ENCODE measurements at places on chromosomes 5 and 9.
A peak's percentile ranks its signal among the peaks of the same experiment; 100 is the strongest.

GRCh38 chr5:35884191-35884769 lies 27.6 kb downstream of the IL7R start:
- no peak for DNase-seq

DNA sequence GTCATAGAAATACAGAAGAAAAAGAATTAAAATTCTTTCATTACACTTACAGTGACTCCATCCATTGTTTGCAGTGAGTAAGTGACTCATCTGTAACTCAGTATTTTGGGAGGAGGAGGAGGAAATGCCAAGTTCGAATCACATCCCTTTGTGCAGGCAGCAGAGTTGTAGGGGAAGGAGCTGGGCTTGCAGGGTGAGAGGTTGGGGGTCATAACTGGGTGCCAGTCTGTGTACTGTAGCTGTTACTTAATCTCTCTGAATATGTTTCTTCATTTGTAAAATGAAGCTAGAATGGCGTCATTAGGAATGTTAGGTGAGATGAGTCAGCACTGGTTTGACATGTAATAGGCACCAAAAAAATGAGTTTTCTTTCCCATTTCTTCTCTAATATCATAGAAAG lies 235.7 kb upstream of the ADAMTSL1 start:
- no peak for DNase-seq

GRCh38 chr5:134097211-134097749 lies 17.2 kb upstream of the TCF7 start:
- no peak for DNase-seq

- no peak for DNase-seq
Observed at GRCh38 chr5:28414619-28415018, 1376.2 kb upstream of the CDH9 start.

GRCh38 chr5:91419571-91420537 lies 36.7 kb upstream of the ARRDC3 start:
- DNase-seq: peak; percentile 57

- DNase-seq: no peak
Observed at GRCh38 chr9:132745756-132746709, 75.8 kb downstream of the GTF3C4 start.

DNA sequence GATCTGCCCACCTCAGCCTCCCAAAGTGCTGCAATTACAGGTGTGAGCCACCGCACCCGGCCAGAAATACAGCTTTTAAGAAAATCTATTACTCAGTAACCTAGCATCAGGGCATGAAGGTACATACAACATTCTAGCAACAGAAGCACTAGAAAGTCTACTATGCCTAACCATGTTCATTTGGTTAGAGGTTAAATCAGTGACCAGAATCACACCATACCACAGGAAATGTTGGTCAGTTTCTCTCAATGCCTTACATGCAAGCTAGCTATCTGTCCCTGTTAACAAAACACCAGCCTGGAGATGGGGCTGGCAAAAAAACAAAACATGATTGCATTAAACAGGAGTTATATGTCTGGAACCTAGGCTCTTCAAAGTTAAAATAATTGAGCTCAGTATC lies 104.1 kb downstream of the STRBP start:
- no peak for DNase-seq

DNA sequence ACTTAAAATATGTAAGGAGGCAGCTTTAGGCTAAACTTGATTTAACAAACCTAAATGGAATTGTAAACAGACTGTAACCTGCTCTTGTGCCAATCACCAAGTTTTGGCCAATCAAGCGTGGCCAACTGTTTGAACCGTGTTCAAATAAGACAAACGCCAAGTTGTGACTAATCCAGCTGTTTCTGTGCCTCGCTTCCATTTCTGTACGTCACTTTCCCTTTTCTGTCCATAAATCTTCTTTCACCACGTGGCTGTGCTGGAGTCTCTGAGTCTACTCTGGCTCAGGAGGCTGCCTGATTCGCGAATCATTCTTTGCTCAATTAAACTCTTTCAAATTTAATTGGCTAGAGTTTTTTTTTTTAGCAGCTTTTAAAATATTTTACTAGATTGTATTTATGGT lies 71.3 kb downstream of the LIX1 start:
- no peak for DNase-seq

DNA sequence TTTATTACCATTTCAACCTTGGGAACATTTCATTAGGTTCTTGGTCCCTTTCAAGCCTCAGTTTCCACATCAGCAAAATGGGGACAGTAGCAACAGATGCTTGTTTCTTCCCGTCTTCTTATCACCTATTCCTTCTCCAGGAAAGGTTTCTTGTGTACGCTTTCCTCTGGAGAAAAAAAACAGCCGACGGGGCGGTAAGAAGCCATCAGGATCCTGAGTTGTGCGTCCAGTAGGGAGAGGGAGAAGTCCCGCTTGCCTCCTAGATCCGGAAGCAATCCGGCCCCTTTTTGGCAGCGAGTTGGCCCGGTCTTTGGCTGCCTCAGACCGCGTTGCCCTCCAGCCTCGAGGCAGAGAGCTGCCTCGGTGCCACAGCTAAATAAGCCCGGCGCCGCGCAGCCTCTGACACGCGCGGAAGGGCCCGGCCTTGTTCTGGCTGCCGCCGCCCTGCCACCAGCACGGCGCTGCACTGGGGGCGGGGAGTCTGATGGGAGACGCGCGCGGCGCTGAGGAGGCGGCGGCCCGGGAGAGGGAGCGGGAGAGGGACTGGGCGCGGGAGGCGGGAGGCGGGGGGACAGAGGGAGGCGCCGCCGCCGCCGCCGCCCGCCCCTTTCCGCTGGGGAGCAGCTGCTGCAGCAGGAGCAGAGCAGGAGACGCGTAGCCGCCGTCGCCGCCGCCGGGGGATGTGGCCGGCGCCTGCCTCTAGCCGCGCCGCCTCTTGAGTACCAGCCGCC lies at the start of gene SLC44A1:
TSS of gene SLC44A1 (plus strand) at position 649 of the 731 bp plus-strand sequence. CDS start 218 bp downstream, outside the sequence.
- DNase-seq: peak; percentile 84

DNA sequence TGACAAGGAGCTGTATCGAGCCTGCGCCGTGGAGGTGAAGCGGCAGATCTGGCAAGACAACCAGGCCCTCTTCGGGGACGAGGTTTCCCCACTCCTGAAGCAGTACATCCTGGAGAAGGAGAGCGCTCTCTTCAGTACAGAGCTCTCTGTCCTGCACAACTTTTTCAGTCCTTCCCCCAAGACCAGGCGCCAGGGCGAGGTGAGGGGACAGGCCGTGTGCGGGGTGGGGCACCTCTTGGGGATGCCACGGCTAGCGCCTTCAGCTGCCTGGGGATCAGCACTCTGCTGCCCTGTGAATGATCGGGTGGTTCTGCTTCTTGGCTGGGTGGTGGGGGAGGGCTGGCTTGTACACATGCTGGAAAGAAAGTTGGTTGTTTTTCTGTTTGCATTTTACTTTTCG lies 1.7 kb downstream of the NELFB start:
- no peak for DNase-seq

- DNase-seq: no peak
Observed at GRCh38 chr5:16855898-16856297, 80.2 kb downstream of the MYO10 start.

DNA sequence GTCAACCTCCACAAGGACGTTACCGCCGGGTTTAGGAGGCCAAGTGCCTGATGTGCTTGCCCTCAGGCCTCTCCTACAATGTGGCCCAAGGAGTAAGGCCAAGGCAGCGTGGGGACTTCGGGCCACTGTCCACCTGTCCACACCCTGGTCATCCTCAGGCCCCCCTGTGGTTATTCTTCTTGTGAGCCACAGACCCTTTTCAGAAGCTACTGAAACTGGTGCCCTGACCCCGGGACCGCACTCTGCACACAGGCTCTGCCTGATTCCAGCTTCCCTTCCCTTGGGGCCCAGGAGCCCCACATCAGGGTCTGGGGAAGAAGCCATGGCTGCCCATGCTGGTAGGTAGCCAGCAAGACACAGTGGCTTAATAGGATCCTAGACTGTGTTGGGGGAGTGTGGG lies 128.8 kb downstream of the OLFM1 start:
- DNase-seq: no peak

DNA sequence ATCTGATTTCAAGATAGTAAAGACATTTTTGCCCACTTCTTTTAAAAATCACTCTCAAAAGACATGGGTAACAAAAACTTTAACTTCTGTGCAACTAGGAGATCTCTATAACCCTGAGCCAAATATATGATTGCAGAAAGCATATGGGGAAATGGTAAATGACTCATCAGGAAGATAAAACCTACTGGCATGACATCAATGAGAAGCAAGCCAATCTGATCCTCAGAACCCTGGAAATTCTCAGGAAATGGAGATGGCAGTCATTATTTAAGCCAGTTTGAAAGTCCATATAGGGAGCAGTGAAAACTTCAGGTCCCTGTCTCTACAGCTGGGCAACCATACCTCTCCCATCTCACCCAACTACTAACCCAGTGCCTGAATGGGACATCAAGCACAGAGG lies 249.7 kb upstream of the NREP start:
- DNase-seq: no peak

DNA sequence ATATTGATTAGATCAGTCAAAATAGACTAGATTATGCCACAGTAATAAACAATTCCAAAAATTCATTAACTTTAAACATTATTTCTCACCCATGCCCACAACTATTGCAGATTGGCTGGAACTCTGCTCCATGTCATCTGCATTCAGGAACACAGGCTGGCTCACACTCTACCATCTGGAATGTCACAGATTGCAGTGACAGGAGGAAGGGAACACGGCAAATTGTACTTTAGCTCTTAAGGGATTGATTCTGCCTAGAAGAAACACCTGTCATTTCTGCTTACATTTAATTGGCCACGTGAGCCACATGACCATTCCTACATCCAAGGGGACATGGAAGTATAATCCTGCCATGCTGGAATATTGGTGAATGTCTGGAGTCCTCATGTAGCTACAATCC lies 54.4 kb downstream of the ATPSCKMT start:
- no peak for DNase-seq

GRCh38 chr5:111385051-111385450 lies 127.3 kb downstream of the STARD4 start:
- DNase-seq: no peak

DNA sequence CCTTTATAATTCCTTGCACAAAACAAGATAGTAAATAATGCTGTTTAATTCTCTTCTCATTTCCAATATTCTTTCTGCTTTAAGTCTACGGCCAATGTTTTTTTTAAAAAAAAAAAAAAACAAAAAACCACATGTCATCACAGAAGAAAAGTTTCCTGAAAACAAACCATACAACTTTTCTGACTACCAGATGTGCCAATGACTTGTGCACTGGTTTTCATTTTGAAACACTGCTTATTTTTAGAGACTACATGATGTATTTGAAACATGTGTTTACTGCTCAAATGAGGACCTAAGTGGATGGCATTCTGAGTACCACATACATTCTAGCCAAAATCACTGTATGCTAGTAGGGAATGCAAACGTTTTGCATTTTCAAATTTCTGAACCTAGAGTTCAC lies 167.9 kb downstream of the GLIS3 start:
- DNase-seq: no peak

- DNase-seq: peak; percentile 72
Observed at GRCh38 chr5:32613050-32613672, 27.8 kb downstream of the SUB1 start.

GRCh38 chr5:8984386-8984785 lies 561.5 kb downstream of the SEMA5A start:
- no peak for DNase-seq

Data from central memory CD8-positive, alpha-beta T cell (primary cell).